ENCODE measurements at places on chromosomes 16 and 17.

DNA sequence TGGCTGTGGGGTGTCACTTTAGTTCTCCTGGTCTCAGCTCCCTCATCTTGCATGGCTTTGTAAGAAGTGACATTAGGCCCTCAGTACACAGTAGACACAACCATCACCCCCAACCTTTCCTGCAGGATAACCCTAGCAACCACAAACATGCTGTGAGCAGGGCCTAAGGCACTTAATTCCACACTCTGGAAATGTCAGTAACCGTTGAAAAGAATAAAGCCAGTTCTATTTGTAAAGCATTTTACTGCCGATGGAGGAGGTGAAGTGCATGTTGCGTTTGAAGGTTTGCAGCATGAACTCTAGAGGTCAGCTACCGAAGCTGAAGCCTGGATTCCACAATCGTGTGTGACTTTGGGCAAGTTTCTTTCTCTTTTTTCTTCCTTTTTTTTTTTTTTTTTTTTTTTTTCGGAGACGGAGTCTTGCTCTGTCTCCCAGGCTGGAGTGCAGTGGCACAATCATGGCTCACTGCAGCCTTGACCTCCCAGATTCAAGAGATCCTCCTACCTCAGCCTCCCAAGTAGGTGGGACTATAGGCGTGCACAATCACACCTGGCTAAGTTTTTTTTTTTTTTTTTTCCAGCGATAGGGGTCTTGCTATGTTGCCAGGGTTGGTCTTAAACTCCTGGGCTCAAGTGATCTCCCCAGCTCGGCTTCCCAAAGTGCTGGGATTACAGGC, 26.1 kb upstream of the TOB1 start:
- DNase-seq: no peak

DNA sequence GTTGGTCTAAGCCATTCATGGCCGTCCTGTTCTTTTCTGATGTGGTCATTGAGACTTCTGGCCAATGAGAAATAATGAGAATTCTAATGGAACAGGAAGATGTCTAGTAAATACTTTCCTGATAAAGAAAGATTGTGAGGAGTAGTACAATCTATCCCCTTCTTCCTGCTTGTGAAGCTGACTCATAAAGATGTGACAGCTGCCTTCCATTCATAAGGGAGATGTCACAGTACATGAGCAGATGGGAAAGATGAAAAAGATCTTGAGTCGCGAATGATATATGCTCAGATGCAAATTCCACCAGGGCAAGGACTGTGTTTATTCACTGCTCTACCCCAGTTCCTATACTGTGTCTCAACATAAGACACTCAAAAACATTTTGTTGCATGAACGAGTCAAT, 111.7 kb upstream of the FOXF1 start:
- peak; percentile 10 for DNase-seq

- no peak for DNase-seq
Measured at GRCh38 chr16:81369888-81370504, 55.2 kb downstream of the GAN start.

DNA sequence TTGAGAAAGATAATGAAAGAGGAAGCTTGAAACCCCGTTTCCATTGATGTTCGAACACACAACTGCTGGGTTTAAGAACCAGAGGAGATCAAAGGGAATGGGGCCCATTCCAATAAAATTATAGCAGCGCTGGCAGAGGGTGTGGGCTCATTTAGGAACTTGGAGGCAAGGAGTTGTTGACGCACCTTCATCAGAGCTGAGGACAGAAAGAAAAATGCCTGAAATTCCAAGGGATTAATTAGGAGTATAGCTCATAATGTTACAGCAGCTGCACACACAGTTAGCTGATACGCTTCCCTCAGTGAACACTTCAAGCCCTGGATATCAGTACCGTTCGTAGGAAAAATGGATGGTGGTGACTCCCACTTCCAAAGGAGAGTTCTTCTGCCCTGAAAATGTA, 127.2 kb downstream of the AXIN2 start:
- no peak for DNase-seq

- DNase-seq: no peak
Measured at GRCh38 chr16:68061396-68061795, 23.8 kb upstream of the NFATC3 start.
